ENCODE measurements at places on chromosomes 11 and 22.

DNA sequence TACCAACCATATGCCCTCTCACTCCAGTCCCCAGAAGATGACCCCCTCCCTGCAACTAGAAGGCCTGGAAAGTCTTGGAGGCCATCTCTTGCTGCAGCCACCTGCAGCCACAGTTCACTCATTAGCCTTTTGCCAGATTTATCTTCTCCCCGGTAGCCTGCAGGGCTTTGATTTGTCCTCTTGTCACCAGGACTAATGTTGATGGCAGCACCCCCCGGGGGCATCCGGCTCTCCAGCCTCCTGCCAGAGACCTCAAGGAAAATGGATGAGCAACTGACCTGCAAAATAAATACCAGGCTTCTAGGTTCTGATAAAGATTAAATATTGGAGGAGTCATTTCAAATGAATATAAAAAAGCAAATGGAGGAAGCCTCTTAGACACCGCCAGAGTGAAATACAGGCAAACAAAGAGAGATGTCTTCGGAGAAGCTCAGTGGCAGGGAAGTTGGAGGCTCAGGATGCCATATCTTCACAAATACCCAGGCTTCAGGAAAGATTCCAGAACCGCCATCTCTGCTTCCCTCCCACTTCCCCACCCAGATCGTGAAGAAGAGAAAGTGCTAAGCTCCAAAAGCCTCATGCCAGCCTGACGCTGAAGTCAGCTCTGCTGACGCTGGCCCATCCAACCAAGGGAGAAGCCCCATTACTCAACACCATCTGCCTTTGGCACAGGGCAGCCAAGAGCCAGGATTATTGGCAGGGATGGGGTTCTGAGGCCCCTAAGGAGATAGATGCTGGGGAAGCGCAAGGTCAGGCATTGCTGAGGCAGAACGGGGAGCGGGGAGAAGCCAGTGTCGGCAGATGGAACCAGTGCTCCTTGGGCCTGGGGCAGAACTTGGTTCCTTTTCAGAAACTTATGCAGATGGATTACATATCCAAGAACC, 362.7 kb downstream of the CADM1 start:
- no peak for DNase-seq

- no peak for DNase-seq
Measured at GRCh38 chr22:47015589-47016178, 253.2 kb downstream of the TBC1D22A start.

- DNase-seq: no peak
Measured at GRCh38 chr11:11641581-11641980, 19.8 kb upstream of the GALNT18 start.

GRCh38 chr22:30889268-30889995, 79.1 kb downstream of the MORC2 start:
- DNase-seq: no peak

DNA sequence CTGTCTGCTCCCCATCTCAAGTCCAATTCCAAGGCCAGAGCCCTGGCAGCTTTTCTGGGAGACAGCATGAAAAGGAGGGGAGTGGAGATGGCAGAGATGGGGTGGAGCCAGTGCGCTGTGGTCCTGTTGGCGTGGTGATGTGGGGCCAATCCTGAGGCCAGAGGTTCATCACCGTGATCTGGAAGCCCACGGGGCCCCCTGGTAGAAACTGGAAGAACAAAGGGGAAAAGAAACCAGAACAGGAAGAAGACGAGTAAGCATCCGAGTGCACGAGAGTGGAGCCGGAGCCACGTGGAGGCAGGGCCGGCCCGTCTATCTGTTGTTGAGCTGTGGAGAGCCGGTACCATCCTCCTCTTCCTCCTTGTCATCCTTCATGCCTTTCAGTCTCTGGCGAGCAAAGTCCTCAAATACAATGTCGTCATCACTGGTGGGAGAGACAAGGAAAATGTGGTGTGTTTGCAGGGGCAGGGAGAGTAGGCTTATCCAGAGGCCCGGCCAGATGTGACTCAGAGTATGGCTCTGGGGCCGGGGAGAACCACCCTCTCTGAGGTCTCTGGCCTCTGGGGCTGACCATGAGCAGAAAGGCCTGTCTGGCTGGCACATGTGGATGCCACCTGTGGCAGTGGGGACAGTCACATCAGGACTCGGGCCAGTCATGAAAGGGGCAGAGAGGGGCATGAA, 25.4 kb downstream of the TPBGL start:
- DNase-seq: no peak

DNA sequence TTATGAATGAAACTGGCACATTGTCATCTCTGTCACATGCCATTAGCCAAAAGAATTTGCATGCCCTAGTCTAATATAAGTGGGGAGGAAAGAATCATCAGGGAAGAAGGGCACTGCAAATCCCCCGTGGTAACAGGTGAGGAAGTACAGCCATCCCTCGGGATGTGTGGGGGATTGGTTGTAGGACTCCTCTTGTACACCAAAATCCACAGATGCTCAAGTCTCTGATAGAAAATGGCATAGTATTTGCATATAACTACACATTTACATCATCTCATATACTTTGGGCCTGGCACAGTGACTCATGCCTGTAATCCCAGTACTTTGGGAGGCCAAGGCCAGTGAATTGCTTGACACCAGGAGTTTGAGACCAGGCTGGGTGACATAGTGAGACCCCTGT, 109.7 kb downstream of the HIPK3 start:
- no peak for DNase-seq

DNA sequence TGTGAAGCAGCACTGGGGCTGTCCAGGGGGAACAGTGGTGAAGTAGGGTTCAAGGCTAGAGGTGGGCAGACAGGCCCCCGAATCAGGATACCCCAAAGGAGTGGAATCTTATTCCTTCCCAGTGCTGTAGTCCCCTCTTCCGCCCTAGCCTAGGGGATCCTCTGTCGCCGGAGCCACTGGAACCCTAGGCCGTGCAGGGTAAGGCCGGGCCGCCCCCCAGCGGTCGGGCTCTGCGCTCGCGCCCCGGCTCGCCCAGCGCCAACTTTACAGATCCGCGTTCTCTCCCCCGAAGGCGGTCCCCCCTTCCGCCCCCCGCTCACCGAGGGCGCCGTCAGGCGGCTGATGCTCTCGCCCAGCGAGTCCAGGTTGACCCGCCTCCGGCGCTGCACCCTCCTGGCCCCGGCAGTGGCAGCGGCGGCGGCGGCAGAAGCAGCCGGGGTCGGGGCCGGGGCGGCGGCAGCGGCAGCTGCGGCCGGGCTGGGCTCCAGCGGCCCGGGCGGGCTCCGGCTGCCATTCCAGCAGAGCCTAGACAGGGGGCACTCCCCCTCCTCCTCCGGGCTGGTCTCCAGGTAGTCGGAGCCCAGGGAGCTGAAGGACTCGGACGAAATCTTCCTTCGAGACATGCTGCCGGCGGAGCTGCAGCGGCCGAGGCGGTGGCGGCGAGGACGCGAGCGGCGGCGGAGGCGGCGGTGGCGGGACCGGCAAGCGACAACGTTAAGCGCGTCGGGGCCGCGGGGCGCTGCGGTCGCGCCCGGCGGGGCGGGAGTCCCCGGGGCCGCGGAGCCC, 650 bp downstream of the GUCY1A2 start:
- DNase-seq: no peak

DNA sequence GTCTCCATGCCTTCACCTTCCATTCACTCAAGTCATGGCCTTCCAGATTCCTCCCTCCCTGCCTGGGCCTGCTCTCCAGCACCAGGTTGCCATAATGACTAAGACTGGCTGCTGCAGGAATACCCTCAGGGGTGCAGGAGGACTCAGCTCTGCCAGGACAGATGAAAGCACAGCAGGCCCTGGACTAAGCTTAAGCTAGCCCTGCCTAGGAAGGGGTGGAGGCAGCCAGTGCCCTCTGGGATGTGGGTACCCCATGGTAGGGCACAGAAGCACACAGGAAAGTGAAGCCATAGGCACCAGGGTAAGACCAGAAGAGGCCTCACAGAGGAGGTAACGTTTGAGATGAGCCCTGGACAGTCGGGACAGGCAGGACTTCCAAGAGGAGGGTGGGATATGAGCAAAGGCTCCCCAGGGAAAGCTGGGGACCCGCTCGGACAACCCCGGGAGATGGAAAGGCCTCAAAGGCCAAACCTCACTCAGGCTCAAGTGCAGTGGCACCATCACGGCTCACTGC, 3.0 kb upstream of the RIN1 start:
- no peak for DNase-seq

- DNase-seq: no peak
Measured at GRCh38 chr22:16783930-16784354, 41.3 kb downstream of the XKR3 start.

DNA sequence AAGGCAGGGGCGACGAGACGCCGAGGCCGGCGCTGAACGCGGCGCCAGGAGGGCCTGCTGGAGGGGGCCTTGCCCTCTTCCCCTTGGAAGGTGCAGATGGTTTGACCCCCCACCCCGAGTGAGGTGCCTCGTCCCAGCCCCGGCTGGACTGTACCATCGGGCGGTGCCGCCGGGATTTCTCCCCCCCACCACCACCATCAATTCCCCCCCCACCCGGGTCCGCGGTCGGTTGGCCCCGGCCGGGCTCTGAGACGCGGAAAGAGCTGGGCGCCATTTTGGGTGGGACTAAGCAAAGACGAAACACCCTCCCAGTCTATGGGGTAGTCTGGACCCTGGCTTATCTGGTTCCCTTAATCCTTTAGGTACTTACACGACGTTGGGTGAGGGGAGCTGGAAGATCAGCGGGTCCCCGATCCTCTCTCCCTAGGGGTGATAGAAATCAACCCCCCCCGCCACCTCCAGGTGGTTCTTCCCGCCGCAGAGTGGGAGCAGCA, at the start of gene PRDM10:
Gene PRDM10, minus strand, starts transcription at position 484 of the 494 bp plus-strand sequence. CDS start 41,871 bp downstream, outside the sequence.
- DNase-seq: no peak

GRCh38 chr11:115941481-115941993, 437.3 kb upstream of the CADM1 start:
- no peak for DNase-seq

DNA sequence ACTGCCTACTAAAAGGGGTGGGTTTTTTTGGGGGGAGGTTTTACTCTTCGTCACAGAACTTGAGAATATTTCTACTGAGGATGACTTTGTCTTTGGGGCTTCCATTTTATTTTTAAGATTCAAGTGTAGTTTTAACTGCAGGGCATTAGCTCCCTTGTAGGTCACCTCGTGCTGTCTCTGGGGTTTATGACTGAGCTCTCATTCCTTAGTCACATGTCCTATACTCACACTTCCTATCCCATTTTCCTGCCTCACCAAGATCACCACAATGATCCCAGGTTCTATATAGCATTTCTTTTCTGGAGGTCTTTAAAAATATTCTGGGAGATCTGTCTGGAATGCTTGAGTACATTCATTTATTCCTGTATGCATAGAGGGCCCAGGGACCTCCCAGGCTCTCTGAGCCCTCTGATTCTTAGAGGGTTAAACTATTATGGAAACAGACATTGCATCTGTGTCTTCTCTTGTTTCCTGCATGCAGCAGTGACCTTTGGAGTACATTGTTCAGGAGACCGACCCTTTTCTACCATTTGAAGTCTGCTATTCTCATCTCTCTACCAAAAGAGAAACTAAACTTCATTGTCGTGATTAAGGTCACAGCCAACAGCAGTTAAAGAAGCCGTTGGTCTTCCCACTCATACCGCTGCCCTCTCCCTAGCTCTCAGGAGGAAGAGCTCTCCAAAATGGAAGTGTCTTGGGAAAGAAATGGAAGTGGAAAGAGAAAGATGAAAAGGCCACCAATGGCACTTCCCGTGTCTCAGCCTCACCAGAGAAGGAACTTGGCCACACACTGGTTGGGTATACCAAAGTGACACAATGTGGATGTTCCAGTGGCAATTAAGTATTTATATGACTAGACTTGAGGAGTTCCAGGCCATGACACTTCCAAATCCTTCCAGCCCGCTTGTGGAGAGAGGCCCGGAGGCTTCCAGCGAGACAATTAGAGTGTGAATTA, 77.5 kb downstream of the ZBTB16 start:
- DNase-seq: no peak

GRCh38 chr11:117176186-117176585, 2.4 kb upstream of the SIDT2 start:
- no peak for DNase-seq

- no peak for DNase-seq
Measured at GRCh38 chr11:18769802-18770456, 21.7 kb downstream of the PTPN5 start.

DNA sequence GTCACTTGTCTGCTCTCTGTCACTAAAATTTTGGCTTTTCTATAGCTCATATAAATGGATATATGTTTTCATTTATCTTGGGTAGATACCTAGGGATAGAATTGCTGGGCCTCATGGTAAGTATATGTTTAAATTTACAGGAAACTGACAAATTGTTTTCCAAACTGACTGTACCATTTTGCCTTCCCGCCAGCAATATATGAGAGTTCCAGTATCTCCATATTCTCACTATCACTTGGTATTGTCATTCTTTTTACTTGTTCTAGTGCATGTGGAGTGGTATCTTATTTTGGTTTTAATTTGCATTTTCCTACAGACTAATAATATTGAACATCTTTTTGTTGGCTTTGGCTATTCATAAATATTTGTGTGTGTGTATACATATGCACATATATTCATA, 101.7 kb downstream of the TMEM135 start:
- DNase-seq: no peak

- no peak for DNase-seq
Measured at GRCh38 chr22:38219632-38220031, 17.8 kb downstream of the MAFF start.

DNA sequence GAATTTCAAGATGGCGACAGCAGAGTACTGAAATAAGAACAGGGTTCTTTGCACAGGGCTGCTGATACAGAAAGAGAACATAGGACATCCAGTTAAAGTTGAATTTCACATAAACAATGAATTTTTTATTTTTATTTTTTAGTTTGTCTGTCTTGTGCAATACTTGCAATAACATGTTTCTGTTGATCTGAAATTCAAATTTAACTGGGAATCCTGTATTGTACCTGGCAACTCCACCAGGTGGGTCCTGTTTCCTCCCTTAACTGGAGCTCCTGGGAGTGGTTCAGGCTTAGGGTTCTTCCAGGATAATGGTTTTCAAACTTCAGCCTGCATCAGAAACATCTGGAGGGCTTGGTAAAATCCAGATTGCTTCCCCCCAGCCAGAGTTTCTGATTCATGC, 14.9 kb upstream of the SERPINH1 start:
- DNase-seq: no peak

- DNase-seq: no peak
Measured at GRCh38 chr11:102824556-102824955, 18.9 kb downstream of the MMP3 start.

GRCh38 chr22:46731246-46732040, 6.6 kb downstream of the CERK start:
- no peak for DNase-seq

DNA sequence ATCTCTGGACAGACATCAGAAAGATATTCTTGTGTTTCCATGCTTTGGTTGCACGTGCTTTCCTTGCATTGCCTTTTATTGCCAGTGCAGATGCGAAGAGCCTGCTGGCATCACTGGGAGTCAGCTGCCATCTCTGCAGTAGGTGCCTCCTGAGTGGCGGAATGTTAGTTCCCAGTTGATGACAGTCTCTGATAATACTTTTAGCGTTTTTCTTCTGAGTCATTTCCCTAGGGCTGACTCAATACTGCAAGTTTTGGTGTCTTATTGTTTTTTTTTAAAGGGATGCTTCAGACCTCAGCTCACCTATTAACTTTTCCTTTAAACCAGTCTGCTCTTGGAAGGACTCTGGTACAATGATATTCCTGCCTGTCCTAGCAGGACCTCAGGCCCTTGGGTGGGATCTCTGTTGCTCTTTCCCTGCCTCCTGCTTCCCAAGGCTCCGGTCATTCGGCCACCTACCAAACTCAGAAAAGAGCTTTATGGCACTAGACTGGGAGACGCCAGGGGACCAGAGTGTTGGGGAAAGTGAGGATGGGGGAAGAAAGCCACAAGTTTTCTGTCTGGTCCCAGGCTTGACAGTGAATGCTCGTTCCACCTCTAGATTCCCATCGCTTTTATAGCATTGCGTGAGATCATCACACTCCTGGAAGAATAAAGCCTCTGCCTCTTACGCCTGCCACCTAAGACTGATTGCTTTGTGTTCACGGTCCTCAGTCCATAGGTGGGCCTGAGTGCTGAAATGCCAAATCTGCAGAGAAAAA, 308.7 kb downstream of the DDX10 start:
- no peak for DNase-seq

- DNase-seq: no peak
Measured at GRCh38 chr11:12815931-12816494, 141.8 kb downstream of the TEAD1 start.
